ENCODE measurements at places on chromosomes 12 and 14.

GRCh38 chr12:3206536-3207072 is 129.4 kb downstream of the TSPAN9 start:
- no peak for DNase-seq

DNA sequence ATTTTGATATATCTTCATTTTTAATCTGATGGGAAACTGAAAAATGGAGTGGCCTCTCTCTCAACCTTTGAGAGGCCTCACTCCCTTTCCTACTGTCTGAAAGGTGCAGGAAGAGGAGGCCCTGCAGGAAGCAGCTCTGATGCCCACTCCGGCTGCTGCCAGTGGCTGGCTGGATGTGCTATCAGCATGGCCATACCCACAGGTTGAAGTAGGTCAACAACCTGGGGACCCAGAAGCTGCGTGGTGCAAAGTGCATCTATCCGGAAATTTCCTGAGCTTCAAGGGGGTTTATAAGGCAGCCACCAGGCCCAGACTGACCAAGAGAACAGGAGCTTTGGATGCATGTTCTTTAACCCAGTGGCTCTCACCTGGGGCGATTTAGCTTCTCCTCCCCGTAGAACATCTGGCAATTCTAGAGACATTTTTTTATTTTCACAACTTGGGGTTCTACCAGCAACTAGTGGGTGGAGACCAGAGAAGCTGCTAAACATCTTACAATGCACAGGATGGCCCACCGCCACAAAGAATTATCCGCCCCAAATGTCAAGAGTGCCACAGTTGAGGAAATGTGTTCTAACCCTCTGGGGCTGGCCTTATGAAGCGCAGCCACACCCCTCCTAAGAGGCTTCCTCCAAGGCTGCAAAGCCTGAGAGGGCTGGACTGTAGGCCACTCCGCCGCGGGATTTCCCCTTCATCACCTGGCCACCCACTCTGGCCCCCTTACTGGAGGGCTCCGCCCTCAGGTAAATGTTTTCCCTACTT is 8.2 kb upstream of the BATF start:
- no peak for DNase-seq

- DNase-seq = no peak
These were observed 117.3 kb downstream of the CPNE8 start for GRCh38 chr12:38788106-38788505.

GRCh38 chr12:52132754-52133161 is 53.3 kb downstream of the SMIM41 start:
- no peak for DNase-seq

DNA sequence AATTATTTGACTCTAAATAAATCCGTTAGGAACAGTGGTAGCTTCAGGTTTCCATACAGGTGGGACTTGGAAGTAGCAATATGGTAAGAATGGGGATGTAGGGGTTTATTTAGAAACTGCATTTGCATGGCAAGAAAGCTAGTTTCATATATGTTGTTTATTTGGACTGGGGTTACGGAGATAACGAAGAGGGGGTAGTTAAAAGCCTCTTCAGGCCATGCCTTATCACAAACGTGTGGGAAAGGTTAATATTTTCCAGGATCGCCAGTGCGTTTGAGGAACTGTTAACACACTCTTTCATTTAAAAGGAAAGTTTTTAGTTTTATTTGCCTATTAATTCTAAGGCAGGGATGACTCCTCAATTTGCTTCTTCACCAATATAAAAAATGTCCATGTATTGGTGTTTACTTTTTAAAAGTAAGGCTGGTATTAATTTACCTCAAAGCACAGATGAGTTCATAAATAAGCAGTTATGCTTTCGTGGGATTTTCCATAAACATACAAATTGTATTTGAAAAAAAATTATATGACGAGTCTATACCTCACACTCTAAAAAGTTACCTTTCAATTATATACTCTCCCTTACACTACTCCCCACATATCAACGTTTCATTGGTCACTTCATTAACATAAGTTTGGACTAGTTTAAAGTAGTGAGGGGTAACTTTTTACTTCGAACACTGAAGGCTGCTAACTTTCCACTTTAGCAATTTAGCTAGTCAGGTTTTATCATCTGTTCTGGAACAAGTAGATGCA is 814 bp downstream of the RAB2B start:
- DNase-seq = no peak

DNA sequence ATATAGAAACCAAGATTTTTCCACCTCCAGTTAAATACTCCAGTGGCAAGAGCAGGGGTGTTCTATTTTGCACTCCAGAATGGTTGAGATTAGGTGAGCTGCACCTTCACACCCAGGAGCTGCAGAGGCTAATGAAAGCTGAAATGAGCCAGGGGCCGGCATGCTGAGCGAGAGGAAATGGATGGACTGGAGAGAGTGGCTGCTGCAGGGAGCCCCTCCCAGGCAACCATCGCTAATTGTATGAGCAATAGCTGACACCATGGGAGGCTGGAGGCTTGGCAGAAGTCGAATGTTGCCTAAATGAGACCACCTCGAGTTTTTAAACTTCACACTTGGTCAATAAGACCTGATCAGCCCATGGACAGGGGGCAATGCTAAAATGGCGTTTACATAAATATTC is 301.8 kb upstream of the TMPO start:
- DNase-seq = no peak
